ENCODE measurements at places on chromosomes 7 and 10. TPM values are rescaled to one million over a fixed set of nuclear protein-coding genes. Genes with fewer than 3 reads are reported as not detected.

GRCh38 chr10:22619101-22619500, 95.3 kb downstream of the PIP4K2A start:
- no peak for DNase-seq

DNA sequence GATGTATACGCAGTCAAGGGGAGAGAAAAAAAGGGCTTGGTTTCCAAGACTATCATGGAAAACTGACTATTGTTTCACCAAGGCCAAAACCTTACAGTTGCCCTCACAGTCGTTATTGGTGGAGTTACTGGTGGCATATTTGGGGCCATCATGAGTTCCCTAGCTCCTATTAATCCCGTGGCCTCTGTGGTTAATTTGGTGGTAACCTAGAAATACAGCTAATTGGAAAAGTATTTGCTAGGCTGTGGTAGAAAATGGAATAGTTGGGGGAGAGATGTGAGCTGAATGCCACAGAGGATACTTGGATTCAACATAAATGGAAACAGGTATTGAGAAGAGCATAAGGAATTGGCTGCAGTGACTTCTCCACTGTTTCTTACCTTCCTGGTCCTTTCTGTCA, 450.7 kb downstream of the KCNMA1 start:
- DNase-seq, result no peak

Gene STOX1
- total RNA-seq, result 5.7 TPM

- no peak for DNase-seq
Measured at GRCh38 chr7:55060636-55061022, 41.8 kb downstream of the EGFR start.

DNA sequence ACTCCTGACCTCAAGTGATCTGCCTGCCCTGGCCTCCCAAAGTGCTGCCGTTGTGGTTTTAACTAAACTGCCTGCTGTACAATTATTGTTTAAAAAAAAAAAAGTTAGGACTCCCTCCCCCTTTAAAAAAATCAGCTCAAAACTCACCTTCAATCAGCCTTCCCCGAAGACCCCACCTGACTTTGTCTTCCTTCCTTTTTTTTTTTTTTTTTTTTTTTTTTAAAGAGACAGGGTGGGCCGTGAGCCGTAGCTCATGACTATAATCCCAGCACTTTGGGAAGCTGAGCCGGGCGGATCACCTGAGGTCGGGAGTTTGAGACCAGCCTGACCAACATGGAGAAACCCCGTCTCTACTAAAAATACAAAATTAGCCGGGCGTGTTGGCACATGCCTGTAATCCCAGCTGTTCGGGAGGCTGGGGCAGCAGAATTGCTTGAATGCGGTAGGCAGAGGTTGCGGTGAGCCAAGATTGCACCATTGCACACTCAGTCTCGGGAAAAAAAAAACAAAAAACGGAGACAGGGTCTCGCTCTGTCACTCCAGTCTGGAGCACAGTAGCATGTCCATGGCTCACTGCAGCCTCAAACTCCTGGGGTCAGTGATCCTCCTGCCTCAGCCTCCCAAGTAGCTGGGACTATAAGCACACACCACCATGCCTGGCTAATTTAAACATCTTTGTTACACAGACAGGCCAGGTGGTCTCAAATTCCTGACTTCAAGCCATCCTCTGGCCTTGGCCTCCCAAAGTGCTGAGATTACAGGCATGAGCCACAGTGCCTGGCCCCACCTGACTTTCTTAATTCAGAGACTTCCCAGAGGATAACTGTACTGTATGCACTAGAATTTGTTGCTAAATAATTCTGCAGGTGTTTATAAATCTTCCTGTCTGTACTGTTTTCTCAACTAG, 3.2 kb downstream of the FIS1 start:
- no peak for DNase-seq

GRCh38 chr7:2821842-2822507, 22.1 kb downstream of the GNA12 start:
- no peak for DNase-seq

DNA sequence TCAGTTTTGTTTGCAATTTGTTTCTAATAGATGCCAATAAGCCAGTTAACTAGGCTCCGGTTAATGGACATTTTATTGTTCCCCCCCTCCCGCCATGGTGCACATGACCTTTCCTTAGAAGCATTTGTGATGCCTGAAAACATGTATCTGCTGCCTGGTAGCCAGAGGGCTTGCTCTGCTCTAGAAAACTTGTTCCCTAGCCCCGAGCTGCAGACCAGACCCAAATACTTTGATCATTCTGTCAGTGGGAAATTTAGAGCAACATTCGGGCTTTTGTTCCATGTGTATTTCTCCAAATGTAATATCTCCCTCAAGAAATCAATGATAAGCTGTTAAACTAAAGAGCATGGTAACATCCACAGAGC, 104.7 kb downstream of the EVX1 start:
- no peak for DNase-seq

Gene GRID2IP
- total RNA-seq, result 0.30 TPM

Gene TMEM273
- 12.0 TPM for total RNA-seq

DNA sequence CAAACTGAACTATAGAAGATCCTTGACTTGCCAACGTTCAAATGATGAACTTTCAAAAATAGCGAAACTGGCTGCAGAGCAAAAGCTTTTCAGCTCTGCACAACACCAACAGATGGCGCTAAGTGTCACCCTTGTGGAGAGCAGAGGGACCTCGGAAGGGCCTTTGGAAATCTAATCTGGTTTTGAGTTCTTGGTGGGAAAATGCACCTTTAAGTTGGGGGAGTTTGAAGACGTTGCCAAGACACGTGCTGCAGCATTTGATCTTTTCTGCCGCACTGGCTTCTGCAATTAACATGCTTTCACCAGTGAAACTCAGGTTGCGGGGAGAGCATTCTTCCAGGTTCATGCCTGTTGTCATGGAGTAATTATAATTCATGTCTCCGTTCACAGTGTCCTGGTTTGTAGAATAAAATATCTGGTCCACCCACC, 26.3 kb upstream of the WDR11 start:
- DNase-seq, result no peak

Gene INMT
- total RNA-seq, result 5.9 TPM

DNA sequence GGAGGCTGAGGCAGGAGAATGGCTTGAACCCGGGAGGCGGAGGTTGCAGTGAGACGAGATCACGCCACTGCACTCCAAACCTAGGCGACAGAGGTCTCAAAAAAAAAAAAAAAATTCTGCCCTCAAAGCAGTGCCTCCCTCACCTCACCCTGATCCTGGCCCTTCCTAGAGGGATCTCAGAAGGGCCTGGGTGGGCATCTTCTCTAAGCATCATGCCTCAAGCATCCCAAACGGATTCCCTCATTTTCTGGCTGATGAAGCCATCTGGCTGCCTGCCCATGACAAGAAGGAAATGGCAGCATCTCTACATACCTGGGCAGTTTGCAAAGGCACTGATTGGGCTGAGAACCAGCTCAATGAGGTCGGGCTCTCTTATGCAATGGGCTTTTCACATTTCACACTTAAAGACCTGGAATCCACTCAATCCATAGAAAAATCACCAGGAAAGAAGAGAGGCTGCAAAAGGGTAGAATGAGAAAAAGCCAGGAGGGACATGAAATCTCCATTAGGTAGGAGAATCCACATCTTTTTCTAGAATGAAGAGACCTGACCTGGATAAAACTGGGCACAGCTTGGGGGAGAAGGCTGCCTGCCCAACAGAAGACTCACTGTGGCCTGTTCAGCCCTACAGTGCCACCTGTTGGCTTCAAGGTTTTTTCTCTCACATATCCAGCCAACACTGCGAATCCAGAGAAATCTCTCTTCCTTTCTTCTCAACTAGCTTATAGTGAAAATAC, 48.1 kb downstream of the PDLIM1 start:
- no peak for DNase-seq

Gene BHLHA15
- 0.49 TPM for total RNA-seq

DNA sequence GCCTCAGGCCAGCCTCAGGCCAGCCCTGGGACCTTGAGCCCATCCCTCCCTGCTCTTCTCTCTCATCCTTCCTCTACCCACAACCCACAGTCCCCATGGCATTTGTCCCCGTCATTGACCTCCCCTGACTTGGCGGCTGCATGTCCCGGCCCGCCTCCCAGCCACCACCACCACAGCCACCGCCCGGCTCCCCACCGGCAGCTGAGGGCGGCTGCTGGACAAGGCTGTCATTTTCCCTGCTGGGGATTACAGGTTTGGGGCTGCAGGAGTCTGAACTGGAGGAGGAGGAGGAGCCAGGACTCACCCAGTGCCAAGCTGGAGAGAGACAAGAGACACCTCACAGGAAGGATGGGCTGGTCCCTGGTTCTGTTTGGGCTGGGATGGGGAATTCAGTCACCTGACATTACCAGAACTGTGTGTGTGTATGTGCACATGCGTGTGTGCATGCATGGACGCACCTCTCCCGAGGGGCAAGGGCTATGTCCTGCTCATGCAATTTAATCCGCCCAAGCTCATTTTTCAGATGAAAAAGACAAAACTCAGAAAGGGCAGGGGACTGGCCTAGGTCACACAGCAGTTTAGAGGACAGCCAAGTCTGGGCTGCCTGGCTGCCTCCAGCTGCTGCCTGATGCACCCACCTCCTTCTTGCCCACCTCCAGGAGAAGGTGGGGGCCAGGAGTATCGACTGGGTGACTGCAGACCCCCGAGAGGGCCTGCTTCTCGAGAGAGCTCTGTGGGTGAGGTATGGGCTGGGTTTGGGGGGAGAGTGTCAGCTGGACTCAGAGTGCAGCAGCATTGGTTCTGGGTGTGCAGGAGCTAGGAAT, 113.1 kb downstream of the ZMIZ1 start:
- DNase-seq, result no peak

- DNase-seq, result no peak
Measured at GRCh38 chr7:117008886-117009531, 55.7 kb downstream of the ST7 start.

DNA sequence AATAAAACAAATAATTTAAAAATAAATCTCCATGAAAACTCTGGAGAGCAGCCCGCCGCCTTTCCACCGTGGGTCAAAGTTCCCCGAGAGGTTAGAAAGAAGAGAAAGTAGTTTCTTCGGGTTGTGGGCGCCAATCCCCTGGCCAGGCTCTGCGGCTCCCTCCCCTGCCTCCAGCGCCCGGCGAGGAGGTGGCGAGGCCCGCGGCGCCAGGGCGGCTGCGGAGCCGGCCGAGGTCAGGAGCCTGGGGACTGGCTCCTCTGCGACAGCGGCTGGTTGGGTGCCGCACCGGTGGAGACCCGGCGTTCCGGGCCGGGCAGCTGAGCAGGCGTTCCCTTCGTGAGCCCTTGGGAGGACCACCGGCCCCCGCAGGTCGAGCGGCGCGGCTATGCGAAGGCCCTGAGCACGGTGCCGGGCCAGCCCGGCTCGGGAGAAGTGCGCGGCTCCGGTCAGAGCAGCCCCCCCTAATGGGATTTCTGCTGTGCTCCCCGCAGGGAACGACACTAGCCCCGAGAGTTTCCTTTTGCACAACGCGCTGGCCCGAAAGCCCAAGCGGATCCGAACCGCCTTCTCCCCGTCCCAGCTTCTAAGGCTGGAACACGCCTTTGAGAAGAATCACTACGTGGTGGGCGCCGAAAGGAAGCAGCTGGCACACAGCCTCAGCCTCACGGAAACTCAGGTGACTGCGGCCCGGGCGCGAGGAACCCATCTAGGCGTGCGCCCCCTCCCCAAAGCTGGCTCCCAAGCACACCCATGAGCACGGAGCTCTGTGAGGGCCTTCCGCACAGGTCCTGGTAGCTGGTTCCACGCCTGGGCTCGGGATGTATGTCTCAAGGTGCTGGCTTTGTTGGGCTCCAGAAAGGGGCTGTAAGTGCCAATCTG, 2.8 kb downstream of the EMX2 start:
- no peak for DNase-seq

DNA sequence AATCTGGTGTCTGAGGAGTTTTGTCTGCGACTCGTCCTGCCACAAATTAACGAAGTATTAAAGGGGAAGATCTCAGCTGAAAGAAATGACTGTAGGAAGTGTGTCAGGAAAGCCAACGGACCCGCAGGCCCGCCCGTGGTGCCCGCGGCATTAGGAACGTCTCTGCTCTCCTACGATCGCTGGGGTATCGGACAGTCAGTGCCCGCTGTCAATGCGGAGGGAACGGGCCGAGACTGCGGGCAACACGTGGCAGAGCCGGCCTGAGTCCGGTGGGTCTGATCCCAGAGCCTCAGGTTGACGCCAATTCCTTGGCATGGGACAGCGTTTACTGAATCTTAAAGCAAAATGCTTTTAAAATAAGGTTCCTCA, 128.7 kb downstream of the KBTBD2 start:
- DNase-seq, result no peak

- DNase-seq, result no peak
Measured at GRCh38 chr10:103124420-103125096, 68.5 kb downstream of the NT5C2 start.

Gene ZNF727
- total RNA-seq, result 0.30 TPM

GRCh38 chr10:124285587-124286527, 132.9 kb downstream of the OAT start:
- DNase-seq, result no peak

GRCh38 chr7:990352-990932, 7.5 kb downstream of the CYP2W1 start:
- no peak for DNase-seq

DNA sequence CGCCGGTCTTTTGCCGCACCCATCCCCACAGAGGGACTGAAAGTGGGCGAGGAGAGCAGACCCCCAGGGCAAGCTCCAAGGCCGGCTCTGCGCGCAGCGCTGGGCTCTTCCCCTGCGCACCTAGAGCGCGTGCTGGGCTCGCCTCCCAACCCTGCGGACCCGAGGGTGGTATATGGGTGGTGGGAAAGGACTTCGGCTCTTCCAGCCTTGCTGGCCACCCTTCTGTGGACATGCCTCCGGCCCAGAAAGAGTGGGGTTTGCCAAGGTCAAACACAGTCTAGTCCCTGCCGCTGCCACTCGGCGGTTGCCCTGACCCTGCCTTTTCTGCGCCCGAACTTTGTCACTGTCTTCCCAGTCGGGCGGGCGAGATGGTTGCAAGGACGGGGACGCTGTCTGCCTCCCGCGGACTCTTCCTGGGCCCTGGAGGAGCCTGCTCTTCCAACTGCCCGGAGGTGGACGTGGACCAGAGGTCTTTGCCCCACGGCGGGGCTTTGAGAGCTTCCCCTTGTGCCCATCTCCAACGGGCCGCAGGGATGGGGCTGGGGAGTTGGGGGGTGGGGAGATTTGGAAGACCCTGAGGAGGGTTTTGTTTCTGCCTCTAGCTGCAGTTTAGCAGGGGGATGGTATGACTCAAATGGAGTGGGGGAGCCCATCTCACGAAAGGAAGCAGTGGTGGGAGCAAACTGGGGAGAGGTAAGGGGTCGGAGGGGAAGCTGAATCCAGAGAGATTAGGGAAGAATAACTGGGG, 1.5 kb downstream of the ADCY1 start:
- no peak for DNase-seq

- no peak for DNase-seq
Measured at GRCh38 chr10:6473430-6473829, 106.6 kb downstream of the PRKCQ start.

DNA sequence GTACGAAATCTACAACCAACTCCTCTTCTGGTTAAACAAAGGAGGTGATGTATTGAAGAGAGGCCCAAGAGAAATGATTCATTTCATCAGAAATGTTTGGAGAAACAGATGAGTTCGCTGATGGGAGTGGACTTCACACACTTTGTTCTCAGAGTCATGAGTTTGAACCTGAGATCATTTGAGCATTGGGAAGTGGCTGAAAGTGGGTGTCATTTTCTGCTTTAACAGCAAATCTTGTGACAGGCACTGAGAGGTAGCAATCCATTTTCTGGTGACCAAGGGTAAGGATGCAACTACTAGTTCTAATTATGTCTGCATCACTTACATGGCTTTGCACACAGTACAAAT, 51.4 kb downstream of the RBM20 start:
- DNase-seq, result no peak
